ENCODE measurements at places on chromosomes 5 and 9.

GRCh38 chr9:124894741-124895170 is 32.8 kb downstream of the ARPC5L start:
- DNase-seq, result peak; percentile 19

GRCh38 chr5:41637869-41638268 is 127.5 kb upstream of the PLCXD3 start:
- no peak for DNase-seq

DNA sequence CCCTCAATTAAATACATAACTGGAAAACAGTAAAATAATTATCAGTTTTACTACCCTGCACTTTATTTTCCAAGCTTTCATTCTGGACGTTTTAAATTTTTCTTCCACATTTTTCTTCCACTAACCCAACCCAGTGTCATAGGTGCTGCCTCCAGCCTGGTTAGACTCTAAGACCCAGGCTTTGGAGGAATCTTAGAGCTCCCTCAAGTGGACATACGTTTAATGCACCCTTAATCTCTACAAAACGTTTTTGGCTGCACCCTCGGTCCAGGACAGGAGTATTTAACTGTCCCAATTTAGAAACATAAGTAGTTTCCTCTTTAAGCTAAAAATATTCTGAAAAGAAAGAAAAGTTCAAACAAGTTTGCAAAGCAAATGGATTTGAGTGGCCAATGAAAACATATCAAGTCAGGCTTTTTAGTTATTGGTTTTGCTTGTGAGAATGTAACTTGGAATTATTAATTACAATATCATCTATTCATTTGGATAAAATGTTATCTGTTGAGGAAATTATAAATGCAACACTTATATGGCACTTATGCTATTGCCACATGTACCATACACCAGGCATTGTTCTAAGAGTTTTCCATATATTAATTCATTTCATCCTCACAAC is 38.9 kb downstream of the CDH6 start:
- DNase-seq, result no peak

DNA sequence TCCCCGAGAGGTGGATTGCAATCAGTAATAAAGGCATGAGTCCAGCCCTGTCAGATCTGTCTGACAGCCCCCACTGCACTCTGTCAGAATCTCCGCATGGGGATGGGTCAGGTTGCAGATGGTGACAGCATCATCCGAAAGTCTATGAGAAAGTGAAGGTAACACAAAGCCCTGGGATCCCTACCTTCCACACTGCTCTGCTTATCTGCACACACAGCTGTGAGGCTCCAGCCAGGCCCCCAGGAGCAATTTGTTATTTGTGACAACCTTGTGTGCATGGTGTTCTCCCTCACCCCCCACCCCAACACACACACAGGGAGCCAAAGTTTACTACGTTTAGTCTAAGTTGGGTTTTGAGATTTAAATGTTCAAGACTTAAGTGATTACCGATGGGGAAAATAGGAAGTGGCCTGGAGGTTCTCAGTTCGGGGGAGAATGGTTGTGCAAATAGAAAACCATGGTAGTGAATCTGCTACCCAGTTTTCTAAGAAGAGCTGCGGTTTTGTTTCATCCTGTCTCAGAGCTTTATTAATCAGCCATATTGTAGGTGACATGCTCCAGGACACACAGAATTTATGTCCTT is 92.7 kb downstream of the SV2C start:
- no peak for DNase-seq
